ENCODE measurements at places on chromosomes 16 and 17.

- H3K27ac ChIP-seq: no peak overlapping the region
- peaks cover 34% of the 10 kb centered on the region for H3K4me1 ChIP-seq
- no peaks in the 10 kb centered on the region for H3K27me3 ChIP-seq
- H3K4me3 ChIP-seq: no peak overlapping the region
- H3K36me3 ChIP-seq: no peaks in the 10 kb centered on the region
Measured at GRCh38 chr17:45325810-45326209, 9.0 kb upstream of the MAP3K14 start.

- no peaks in the 10 kb centered on the region for H3K4me1 ChIP-seq
- DNase-seq: no peak
- H3K4me3 ChIP-seq: no peak overlapping the region
- H3K36me3 ChIP-seq: no peaks in the 10 kb centered on the region
- no peaks in the 10 kb centered on the region for H3K27me3 ChIP-seq
Measured at GRCh38 chr16:78390508-78391324, 291.3 kb downstream of the WWOX start.

- 0 out of 2 replicates have a peak, but pooled peaks cover 4% of the 10 kb centered on the region for H3K36me3 ChIP-seq
- no peak for DNase-seq
- H3K27me3 ChIP-seq: no peaks in the 10 kb centered on the region
- no peak overlapping the region for H3K27ac ChIP-seq
- H3K4me1 ChIP-seq: no peaks in the 10 kb centered on the region
- no peak overlapping the region for H3K4me3 ChIP-seq
Measured at GRCh38 chr17:19305256-19305655, 57.3 kb downstream of the B9D1 start.

- H3K27me3 ChIP-seq: no peaks in the 10 kb centered on the region
- H3K4me3 ChIP-seq: no peak overlapping the region
- peaks cover 9% of the 10 kb centered on the region for H3K4me1 ChIP-seq
- H3K36me3 ChIP-seq: peaks cover 14% of the 10 kb centered on the region
- no peak for DNase-seq
Measured at GRCh38 chr16:74455213-74455612, 33.9 kb upstream of the CLEC18B start.

GRCh38 chr17:28549236-28550132 lies 2.9 kb downstream of the UNC119 start:
- H3K27ac ChIP-seq: no peak overlapping the region
- no peak for DNase-seq
- H3K36me3 ChIP-seq: no peaks in the 10 kb centered on the region
- no peaks in the 10 kb centered on the region for H3K27me3 ChIP-seq

GRCh38 chr17:60416368-60416925 lies 5.8 kb upstream of the CHCT1 start:
- H3K27ac ChIP-seq: no peak overlapping the region
- no peaks in the 10 kb centered on the region for H3K4me1 ChIP-seq
- H3K36me3 ChIP-seq: no peaks in the 10 kb centered on the region
- DNase-seq: no peak
- no peak overlapping the region for H3K4me3 ChIP-seq

GRCh38 chr17:81966343-81967243 lies 5.6 kb upstream of the NOTUM start:
- no peaks in the 10 kb centered on the region for H3K27me3 ChIP-seq
- H3K4me1 ChIP-seq: no peaks in the 10 kb centered on the region
- H3K4me3 ChIP-seq: no peak overlapping the region

- peaks cover 9% of the 10 kb centered on the region for H3K36me3 ChIP-seq
- DNase-seq: no peak
- no peaks in the 10 kb centered on the region for H3K4me1 ChIP-seq
- H3K27ac ChIP-seq: no peak overlapping the region
- no peaks in the 10 kb centered on the region for H3K27me3 ChIP-seq
Measured at GRCh38 chr17:63015824-63016223, 49.8 kb downstream of the TANC2 start.

GRCh38 chr17:72826602-72827001 lies 265.9 kb downstream of the SLC39A11 start:
- H3K27ac ChIP-seq: no peak overlapping the region
- peak; percentile 57 for DNase-seq
- H3K4me1 ChIP-seq: no peaks in the 10 kb centered on the region
- no peak overlapping the region for H3K4me3 ChIP-seq

DNA sequence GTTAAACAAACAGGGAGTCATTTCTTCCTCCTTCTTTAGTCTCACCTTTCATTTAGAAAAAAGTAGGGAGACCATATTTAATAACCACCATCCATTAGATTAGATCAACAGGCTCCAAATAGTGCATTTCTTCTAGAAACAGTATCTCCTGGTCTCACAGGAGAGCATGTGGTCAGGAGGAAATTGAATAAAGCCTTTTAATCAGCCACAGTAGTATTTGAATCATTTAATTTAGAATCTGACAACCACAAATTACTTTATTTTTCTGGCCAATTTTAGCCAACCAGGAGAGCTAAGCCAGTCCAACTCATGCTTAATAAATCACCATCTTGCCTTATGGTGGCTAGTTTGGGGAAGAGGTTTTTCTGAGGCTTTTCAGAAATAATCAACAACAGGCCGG lies 26.3 kb upstream of the ZFP90 start:
- no peak for DNase-seq
- no peak overlapping the region for H3K27ac ChIP-seq
- no peaks in the 10 kb centered on the region for H3K4me1 ChIP-seq
- no peaks in the 10 kb centered on the region for H3K36me3 ChIP-seq

GRCh38 chr17:38685491-38685890 lies 10.7 kb upstream of the EPOP start:
- DNase-seq: no peak
- no peak overlapping the region for H3K27ac ChIP-seq
- H3K4me1 ChIP-seq: 0 out of 2 replicates have a peak, but pooled peaks cover 10% of the 10 kb centered on the region
- H3K27me3 ChIP-seq: no peaks in the 10 kb centered on the region

DNA sequence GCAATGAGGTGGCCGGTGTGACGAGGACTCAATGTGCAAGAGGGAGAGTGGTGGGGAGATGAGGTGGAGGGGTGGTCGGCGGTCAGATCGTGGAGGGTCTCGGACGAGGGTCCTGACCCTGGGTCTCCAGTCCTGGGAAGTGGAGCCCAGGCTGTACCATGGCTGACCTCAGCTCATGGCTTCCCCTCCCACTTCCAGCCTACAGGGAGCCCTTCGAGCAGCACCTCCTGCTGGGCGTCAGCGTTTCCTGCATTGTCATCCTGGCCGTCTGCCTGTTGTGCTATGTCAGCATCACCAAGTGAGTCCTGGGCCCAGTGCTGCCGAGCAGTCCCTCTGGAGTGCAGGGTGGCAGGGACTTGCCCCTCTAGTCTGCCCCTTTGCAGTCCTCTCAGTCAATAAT lies 41.8 kb downstream of the IL4R start:
- H3K4me1 ChIP-seq: no peaks in the 10 kb centered on the region
- H3K36me3 ChIP-seq: peaks cover 31% of the 10 kb centered on the region
- no peak overlapping the region for H3K27ac ChIP-seq
- H3K4me3 ChIP-seq: no peak overlapping the region

DNA sequence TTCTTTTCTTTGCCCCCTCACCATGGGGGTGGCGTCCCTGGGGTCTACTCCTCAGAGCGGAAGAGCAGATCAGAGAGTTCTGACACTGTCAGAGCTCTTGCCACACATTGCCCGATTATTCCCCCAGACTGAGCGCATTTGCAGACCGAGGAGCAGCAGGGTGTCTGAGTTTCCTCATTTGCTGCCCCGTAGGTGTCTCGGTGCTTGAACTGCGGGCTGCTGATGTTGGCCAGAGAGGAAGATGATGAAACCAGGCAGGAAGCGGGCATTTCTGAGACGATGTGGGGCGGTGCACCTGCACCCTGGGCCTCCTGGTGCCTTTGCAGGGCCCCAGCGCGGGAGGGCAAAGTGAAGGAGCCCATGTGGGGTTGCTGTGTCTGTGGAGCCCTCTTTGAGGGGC lies 55.2 kb downstream of the ARSG start:
- DNase-seq: no peak
- H3K36me3 ChIP-seq: no peaks in the 10 kb centered on the region
- no peaks in the 10 kb centered on the region for H3K4me1 ChIP-seq
- no peaks in the 10 kb centered on the region for H3K27me3 ChIP-seq

DNA sequence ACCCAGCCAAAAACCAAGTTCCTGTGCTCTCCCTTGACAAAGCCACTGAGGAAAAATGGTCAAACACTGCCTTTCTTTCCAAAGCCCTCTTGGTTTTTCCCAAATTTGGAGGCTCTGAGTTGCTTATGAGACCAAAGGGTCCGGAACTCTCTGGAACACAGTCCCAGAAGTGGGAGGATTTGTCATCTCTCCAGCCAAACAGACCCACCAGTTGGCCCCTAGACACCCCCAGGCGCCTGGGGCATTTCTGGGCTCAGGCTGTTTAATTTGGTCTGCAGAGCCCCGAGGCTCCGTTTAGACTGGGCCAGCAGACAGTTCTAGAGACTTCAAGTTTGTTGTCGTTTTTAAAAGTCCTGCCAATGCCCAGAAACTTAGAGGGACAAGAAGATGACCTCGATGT lies 239.1 kb downstream of the SEC14L1 start:
- no peak for DNase-seq
- H3K36me3 ChIP-seq: no peaks in the 10 kb centered on the region
- no peak overlapping the region for H3K27ac ChIP-seq
- no peak overlapping the region for H3K4me3 ChIP-seq
- no peaks in the 10 kb centered on the region for H3K27me3 ChIP-seq

DNA sequence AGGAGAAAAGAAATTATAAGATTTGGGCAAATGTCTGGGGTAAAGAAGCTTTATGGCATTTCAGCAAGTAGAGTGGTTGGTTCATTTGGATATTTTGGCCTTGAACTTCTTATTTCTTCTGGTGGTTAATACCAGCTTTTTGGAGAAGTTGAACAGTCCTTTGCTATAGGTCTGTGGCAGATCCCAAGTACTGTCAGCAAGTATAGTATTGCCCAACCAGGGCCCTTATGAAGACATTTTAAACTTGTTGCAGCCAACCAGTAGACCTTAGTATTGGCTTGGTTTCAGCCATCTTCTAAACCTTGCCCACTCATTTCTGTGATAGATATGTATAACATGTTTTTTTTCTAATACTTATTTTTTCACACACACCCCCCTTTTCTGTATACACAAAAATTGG lies 2.2 kb downstream of the SP2 start:
- no peak overlapping the region for H3K27ac ChIP-seq
- H3K27me3 ChIP-seq: no peaks in the 10 kb centered on the region
- H3K4me3 ChIP-seq: no peak overlapping the region
- H3K4me1 ChIP-seq: peaks cover 26% of the 10 kb centered on the region
- H3K36me3 ChIP-seq: no peaks in the 10 kb centered on the region
- DNase-seq: no peak

DNA sequence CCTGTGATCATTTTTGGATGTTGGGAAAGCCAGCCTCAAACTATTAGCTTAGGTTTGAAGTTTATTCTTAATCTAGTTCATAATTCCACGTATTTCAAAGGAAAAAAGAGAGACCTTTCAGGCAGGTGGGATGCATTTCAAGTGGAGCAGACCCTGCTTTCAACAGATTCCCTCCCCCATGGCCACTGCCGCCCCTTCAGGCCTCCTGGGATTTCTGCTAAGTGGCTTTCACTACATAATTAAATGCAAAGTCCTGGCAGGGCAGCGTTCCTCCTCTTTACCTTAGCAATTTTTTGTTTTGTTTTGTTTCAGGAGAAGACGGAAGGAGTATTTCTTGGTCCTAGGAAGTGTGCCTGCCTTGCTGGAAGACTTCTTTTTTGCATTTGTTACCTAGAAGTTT lies 36.6 kb downstream of the MAF start:
- H3K36me3 ChIP-seq: no peaks in the 10 kb centered on the region
- no peak overlapping the region for H3K4me3 ChIP-seq
- H3K27ac ChIP-seq: no peak overlapping the region
- no peak for DNase-seq
- no peaks in the 10 kb centered on the region for H3K4me1 ChIP-seq
- peaks cover 35% of the 10 kb centered on the region for H3K27me3 ChIP-seq

DNA sequence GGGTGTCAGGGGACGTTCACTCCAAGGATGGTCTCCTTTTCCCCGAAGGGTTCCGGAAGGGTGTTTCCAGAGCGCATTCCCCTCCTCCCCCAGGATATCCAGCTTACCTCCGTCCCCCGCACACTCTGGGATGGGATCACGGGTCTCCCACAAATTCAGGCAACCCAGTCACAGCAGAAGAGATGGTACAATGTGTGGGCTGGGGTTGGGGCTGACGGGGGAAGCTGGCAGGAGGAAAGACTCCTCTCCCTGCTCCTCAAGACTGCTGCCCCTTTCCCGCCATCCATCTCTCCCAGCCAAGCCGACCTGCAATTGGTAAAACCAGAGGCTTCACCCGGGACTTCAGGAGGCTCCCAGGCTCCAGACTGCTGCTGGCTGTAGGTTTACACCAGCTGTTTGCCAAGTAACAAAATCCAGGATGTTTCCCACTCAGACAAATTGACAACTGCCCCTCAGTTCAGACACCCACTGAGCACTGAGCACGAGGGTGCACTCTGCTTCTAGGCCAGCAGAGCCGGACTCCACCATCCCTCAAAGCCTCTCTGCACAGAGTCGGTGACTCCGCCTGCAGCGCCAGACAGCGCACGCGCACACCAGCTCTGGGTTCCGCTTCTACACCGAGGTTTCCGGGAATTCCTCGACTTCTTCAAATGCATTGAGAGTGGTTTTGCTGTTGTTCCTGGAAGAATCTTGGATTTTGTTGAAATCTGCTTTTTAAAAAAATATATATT lies 37.7 kb downstream of the ASPA start:
- no peak for DNase-seq
- no peak overlapping the region for H3K27ac ChIP-seq
- no peaks in the 10 kb centered on the region for H3K4me1 ChIP-seq

GRCh38 chr17:48729335-48730239 lies 1.0 kb upstream of the HOXB13 start:
- no peaks in the 10 kb centered on the region for H3K36me3 ChIP-seq
- H3K4me3 ChIP-seq: no peak overlapping the region
- DNase-seq: no peak
- no peaks in the 10 kb centered on the region for H3K4me1 ChIP-seq
- H3K27me3 ChIP-seq: peaks cover 98% of the 10 kb centered on the region
- no peak overlapping the region for H3K27ac ChIP-seq

GRCh38 chr17:68526548-68526947 lies 14.3 kb downstream of the PRKAR1A start:
- no peaks in the 10 kb centered on the region for H3K27me3 ChIP-seq
- H3K36me3 ChIP-seq: peaks cover 56% of the 10 kb centered on the region
- no peak overlapping the region for H3K27ac ChIP-seq
- no peaks in the 10 kb centered on the region for H3K4me1 ChIP-seq
- DNase-seq: no peak

DNA sequence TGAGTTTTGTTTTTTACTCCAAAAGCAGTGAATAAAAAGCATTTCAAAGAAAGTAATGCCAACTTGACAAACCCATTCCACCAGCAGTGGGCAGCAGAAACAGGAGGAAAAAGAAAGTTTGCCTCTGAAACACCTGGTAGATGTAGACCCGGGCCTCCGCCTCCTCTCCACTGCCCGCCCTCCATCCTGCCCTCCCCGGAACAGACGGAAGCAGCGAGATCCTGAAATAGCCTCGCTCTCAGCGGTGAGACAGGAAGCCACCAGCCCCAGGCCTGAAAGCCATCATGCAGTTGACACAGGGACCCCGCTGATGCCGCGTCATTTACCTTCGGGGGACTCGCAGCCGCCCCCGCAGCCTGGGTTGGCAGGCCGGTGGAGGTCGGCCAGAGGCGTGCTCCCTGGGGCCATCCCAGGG lies 67.8 kb downstream of the C16orf78 start:
- DNase-seq: no peak
- H3K4me1 ChIP-seq: no peaks in the 10 kb centered on the region
- no peak overlapping the region for H3K4me3 ChIP-seq
- no peaks in the 10 kb centered on the region for H3K36me3 ChIP-seq
- H3K27me3 ChIP-seq: peaks cover 84% of the 10 kb centered on the region
- no peak overlapping the region for H3K27ac ChIP-seq

- H3K27me3 ChIP-seq: no peaks in the 10 kb centered on the region
- H3K4me1 ChIP-seq: peaks cover 23% of the 10 kb centered on the region
- no peak overlapping the region for H3K27ac ChIP-seq
Measured at GRCh38 chr16:66473051-66473571, 46.0 kb downstream of the BEAN1 start.
